Activated CD4-positive, alpha-beta T cell treated with anti-CD3 and anti-CD28 coated beads for 24 hours (primary cell): ENCODE measurements at places on chromosomes 5 and 9.

DNA sequence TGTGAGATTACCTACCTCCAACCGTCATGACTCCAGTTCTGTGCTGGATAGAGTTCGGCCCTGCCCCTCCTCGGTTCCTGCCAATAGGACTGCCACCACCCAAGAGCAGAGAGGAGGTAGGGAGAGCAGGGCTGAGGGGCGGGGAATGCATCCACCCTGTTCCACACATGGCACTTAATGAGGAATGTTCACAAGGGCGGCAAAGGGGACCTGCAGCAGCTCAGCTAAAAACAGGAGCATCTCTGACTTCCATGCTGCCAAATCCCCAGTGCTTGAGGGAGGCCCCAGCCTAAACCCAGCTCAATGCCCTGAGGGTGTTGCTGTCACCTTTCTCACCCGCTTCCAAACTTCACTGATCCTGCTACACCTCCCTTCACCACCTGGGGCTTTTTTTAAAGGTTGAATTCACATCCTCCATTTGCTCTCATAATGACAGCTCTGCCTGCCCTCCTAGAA is 7.8 kb upstream of the DELE1 start:
- DNase-seq, result no peak

- DNase-seq, result no peak
These were observed 527.2 kb downstream of the KCTD16 start for GRCh38 chr5:144697847-144698262.

DNA sequence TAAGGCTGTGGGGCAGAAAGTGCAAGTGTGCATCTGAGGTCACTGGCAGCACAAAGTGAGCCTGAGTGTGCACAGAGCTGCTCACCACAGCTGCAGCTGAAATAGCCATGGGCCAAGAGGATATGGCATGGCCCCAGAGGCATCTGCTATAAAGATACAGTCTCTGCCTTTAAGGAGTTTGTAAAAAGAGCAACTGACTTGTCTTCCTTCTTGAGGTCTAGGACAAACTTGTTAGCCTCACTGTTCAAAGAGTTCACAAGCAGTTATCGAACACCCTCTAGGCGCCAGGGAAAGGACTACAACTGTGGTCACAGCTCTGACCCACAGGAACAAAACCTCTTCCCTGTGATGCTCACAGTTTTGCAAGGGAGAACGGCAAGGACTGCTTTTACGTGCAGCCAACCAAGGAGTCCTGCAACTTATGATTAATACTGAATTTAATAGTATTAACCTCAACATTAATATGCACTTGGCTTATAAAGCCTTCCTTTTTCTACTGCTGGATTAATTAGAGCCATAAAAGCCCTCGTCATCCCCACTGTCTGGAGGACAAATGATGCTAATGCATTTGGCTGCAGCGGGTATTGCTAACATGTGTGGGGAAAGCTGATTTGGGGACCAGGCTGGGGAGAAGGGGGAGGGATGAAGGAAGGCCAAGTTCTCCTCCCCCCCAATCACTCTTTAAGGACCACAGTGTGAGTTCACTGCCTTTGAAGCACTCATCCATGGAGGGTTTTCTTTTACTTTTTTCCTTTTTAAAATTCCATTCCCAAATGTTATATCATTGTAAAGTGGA is 189.8 kb upstream of the TRIM32 start:
- no peak for DNase-seq

DNA sequence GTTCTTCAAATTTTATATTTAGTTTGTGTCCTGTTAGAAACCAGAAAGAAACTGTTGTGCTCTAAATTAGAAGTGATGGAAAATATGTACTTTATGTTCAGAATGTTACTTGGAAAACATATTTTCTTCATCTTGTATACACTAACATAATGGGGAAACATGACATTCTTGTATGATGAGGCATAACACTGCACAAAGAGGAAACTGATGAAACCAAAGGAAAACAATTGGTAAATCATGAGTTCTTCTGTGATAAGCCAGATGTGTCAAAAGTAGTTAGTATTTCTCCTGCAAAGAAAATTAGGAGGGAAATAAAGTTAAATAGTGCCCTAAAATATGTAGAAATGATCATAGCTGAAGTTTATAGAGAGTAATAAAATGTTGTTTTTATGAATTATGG is 111.1 kb upstream of the FBN2 start:
- no peak for DNase-seq

DNA sequence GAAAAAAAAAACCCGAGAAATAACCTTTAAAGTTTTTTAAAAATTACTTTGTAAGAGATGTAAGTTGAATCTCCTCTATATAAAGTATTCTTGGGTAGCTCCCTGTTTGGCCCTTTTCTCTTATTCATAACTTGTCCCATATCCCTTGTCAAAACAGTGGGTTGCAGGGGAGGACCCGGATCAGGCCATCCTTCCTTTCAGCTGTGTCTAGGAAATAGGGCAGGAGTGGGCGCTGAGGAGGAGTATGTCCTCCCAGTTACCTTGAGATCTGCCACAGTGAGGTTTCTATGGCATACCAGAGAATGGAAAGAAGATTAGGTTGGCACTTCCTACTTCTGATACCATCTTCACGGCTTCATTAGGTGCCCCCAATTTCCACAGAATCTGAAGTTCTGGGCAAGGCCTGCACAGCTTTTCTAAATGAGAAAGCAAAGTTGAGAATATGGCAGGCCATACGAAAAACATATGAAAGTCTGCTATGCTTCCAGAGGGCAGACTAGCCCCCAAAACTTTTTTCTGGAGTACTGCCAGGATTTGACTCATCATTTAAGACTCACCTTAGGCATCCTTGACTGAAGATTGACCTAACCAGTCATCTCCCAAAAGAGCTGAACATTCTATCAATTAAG is 20.3 kb downstream of the MEF2C start:
- DNase-seq, result no peak

DNA sequence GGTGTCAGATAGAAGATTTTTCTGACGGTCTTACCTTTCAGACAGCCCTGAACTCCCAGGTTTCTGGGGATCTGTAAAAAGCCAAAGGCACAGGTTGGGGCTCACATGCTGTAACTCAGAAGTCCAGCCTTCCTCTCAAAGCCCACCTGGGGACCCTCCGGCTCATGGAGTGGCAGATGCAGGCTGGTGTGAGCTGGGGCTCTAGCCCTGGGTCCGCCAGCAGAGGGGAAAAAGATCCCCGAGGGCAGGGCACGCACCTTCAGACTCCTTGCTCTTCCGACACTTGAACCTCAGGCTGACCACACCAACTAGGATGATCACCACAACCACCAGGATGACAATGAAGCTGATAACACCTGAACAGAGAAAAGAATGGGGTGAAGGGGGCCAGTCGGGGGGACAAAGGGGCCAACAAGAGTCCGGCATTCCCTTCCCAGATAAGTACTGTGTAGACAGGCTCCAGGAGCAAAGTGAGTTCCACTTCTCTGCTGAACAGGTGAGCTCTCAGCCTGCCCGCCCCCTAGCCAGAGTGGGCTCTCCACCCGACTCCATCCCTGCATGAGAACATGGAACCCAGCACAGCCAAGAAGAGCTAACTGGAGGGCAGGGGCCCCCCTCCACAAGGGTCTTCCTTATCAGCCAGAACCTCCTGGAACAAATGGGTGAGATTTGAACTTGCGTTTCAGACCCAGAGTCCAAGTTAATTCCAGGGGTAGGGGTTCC is 7.8 kb downstream of the ECSCR start:
- DNase-seq, result no peak

DNA sequence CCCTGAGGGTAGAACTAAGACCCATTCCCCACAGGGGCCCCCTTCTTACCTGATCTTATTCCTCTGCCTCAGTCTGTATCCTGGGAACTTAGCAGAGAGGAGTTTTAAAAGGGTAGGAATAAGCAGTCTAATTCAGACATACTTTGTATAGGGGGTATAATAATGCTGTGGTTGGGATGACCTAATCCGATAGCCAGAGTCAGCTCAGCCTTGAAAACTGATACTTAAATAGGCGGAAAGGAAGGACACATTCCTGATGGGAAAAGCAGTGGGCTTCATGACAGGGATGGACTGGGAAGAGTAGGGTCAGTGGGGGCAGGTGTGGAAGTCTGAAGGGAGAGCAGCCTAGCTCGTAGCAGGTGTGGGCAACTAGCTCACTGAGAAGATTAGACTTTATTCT is 52.2 kb upstream of the TESK1 start:
- no peak for DNase-seq

GRCh38 chr5:91281401-91281800 is 101.7 kb downstream of the ARRDC3 start:
- no peak for DNase-seq

- no peak for DNase-seq
These were observed 351 bp upstream of the MSX2 start for GRCh38 chr5:174723979-174724483.
